Hematopoietic multipotent progenitor cell (in vitro differentiated cells): ENCODE measurements at places on chromosomes 13 and 19.

- no peak for DNase-seq
Measured at GRCh38 chr13:98915563-98915962, 62.3 kb downstream of the DOCK9 start.

GRCh38 chr19:32719611-32720059 lies at the start of gene TDRD12:
Gene TDRD12 (plus strand): TSS chr19:32719767. CDS start chr19:32720073, 306 bp downstream.
- no peak for DNase-seq

GRCh38 chr19:31127134-31127967 lies 221.9 kb downstream of the TSHZ3 start:
- peak; percentile 19 for DNase-seq

DNA sequence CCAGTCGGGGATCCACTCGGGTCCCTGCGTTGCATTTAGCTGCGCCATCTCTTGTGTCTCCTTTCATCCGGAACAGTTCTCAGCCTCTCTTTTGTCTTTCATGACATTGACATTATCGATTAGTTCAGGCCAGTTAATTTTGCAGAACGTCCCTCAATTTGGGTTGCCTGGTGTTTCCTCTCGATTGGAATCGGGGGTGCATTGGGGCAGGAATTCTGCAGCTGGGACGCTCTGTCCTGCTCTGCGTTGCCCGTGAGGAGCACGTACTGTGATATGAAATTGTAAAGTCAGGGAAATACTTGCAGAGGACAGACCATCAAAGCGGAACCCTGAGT lies 22.4 kb downstream of the MARK4 start:
- DNase-seq, result no peak

- DNase-seq, result no peak
Measured at GRCh38 chr13:43009506-43009905, 13.9 kb upstream of the DNAJC15 start.

- no peak for DNase-seq
Measured at GRCh38 chr19:13881692-13882418, 4.9 kb downstream of the NANOS3 start.

- no peak for DNase-seq
Measured at GRCh38 chr13:98405690-98406344, 171.1 kb downstream of the STK24 start.

- no peak for DNase-seq
Measured at GRCh38 chr19:30086916-30087315, 144.9 kb downstream of the URI1 start.

DNA sequence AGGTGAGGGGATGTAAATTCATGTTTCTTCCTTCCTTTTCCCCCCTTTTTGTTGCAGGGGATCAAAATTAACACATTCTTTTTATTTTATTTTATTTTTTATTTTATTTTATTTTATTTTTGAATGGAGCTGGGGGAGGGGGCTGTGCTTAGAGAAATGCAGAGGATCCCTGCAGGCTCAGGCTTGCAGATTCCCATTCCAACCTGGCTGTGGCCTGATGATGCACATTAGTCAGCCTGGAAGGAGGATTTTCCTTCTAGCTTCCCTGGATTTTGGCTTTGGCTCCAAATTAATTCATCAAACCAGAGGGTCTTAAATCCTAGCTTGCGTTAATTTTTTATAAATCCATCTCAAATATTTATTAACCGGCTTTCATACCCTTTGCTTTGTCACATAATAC lies 67.0 kb downstream of the FREM2 start:
- DNase-seq, result no peak

DNA sequence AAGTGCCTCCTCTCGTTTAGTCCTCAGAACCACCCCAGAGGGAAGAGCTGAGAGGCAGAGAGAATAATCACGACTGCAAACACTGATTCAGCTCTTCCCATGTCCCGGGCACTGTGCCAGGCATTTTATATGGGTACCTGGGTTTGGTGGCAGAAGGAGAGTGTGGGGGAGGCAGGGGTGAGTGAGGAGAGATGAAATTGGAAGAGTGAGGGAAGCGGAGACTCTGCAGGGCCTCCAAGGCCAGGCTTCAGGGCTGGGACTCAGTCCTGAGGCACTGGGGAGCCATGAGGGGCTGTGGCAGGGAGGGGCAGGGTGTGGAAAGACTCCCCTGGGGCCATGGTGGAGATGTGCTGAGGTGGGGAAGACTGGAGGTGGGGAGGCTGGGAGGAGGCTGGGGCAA lies 8.7 kb downstream of the SYNGR4 start:
- no peak for DNase-seq

- DNase-seq, result no peak
Measured at GRCh38 chr19:47509973-47510372, 4.9 kb downstream of the NAPA start.

- no peak for DNase-seq
Measured at GRCh38 chr13:40024204-40024966, 368.9 kb downstream of the COG6 start.

GRCh38 chr19:43738780-43739211 lies 16.0 kb downstream of the SMG9 start:
- DNase-seq, result no peak

DNA sequence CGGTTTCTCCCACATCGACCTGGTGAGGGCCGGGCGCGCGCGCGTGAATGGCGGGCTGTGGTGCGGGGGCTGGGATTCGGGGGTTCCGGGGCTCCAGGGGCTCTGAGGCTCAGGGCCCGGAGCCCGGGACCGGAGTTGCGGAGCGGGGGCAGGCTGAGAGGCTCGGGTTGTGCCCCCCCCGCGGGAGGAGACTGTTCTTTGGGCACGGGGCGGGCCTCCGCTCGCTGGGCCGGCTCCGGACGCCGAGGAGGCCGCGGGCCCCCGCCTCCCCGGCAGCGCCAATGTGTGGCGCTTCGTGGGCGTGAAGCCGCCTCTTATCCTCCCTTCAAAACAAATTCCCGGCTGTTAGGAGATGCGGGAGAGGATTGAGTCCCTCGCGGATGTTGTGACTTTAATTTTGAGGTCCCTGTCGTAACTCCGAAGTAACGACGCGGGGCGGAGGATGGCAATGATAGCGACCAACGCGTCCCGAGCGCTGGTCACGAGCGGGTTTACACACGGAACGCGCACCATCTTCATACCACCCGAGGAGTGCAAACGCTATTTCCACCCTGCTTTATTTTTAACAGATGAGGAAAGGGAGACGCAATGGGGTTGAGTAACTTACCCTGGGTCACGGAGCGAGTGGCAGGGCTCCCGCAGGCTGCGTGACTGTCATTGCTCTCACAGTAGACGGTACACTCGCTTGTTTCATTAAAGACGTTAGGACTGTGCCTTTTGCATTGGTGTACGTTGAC lies 536 bp downstream of the UBA2 start:
- peak; percentile 28 for DNase-seq

GRCh38 chr19:13788991-13789390 lies 6.3 kb upstream of the ZSWIM4 start:
- no peak for DNase-seq

DNA sequence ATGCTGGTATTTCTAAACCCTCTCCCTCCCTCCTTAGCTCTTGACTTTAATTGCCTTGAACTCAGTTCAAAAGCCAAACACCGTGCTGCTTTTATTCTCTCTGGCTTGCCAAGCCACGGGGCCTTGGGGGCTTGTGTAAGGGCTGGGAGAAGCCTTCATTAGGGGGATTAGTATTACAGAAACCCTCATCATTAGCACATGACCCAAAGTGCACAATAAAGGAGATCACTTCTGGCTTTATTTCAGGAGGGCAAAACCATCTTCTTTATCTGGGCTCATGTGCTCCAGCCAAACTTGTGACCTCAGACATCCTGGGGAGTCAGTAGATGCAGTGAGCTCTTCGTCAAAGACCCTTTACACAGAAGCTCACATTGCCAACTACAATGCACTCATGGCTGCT lies at the start of gene DCT:
Gene DCT, minus strand, starts transcription at position 67 of the 400 bp plus-strand sequence. CDS start 427 bp downstream, outside the sequence.
- DNase-seq, result no peak

GRCh38 chr13:75415171-75415570 lies 66.8 kb downstream of the TBC1D4 start:
- no peak for DNase-seq

- DNase-seq, result no peak
Measured at GRCh38 chr13:90899416-90899815, 448.1 kb upstream of the MIR17HG start.

- no peak for DNase-seq
Measured at GRCh38 chr13:27783111-27783510, 9.2 kb upstream of the GSX1 start.

DNA sequence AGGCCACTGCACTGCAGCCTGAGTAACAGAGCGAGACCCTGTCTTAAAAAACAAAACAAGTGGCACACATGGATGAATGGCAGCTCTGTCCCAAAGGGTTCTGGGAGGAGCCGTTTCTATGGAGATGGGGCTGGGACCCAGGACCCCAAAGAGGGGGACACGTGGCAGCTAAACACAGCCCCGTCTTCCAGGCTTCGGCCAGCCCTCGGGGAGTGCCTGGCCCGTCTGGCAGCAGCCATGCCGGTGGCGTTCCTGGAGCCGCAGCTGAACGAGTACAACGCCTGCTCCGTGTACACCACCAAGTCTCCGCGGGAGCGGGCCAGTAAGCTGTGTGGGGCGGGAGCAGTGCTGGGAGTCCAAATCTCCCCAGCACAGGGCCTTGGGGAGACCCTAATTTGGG lies 82.4 kb downstream of the RYR1 start:
- no peak for DNase-seq

DNA sequence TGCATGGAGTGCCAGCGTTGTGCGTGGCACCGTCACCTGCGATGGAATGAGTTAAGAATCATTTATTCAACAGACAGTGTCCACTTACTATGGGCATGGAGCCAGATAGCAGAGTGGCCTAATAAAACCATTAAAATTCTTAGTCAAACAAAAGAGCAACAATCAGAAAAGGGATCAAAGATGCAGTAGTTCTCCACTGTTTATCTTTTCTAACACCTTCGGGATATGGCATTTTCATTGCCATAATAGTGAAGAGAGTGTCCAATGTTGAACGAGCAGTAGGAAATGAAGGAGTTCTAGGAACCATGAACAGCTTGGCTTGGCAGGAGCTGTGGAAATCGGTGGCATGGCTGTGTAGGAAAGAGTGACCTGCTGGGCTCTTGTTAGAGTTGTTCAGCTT lies 2.0 kb downstream of the TNFSF11 start:
- no peak for DNase-seq

GRCh38 chr13:35159041-35159440 lies 217.0 kb downstream of the NBEA start:
- DNase-seq, result no peak

- DNase-seq, result no peak
Measured at GRCh38 chr19:3056417-3057088, 5.7 kb downstream of the TLE5 start.

DNA sequence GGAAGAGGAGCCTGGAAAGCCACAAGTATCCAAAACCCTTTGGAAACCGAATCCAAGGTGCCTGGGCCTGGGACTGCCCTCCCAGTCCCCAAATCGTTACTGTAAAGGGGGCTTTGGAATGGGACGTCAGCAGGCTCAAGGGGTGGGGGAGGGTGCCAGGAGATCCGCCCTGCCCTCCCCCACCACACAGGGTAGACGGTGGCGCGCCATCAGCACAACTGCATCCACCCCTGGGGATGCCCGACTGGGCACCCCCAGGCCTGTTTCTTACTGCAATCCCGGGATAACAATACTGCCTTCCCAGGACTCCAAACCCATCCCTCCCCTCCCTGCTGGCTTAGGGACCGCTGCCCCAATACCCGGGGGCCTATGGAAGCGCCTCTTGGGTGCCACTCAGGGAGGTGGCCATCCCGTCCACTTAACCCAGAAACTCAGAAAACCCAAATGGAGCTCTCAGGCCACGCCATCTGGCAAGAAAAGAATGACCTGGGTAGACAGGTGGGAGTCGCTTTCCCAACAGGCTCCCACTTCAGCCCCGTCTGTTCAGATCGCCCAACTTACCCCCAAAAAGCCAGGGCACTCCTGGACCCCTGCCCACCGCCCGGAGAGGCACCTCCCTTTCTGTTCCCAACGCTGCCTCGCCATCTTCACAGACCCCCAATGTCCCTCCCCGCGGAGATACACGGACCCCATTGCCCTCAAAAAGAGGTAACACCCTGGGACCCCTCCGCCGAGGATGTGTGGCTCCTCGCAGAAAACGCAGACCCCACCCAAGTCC lies 2.4 kb downstream of the KLF16 start:
- DNase-seq, result no peak

- no peak for DNase-seq
Measured at GRCh38 chr13:44463759-44464158, 90.1 kb downstream of the SERP2 start.

DNA sequence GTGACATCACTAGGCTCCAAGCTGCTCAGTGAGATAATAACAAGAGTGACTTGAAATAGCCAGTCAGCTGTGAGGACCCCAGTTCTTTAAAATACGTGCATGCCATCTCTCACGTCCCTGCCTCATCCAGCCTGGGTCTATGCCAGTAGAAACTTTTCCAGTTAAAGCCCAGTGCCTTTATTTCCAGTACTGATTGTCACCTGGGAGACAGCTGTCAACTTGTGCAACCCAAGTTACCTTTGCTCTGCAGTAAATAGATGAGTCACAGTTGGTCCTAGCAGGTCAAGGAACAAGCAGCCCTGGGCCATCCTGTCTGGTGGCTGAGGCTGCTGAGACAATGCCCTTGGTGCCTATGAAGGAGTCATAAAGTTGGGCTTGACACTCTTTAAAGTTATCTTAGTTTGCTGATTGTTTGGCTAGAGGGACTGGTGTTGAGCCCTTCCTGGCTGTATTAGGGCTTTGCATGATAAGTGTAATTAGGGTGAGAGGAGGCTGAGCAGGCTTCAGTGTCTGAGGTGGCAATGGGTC lies 228.7 kb downstream of the LACC1 start:
- DNase-seq, result no peak

- no peak for DNase-seq
Measured at GRCh38 chr19:49767381-49767780, 580 bp downstream of the AP2A1 start.

- DNase-seq, result peak; percentile 82
Measured at GRCh38 chr13:46160471-46161066, 21.4 kb downstream of the LCP1 start.

- DNase-seq, result peak; percentile 92
Measured at GRCh38 chr19:50658441-50659317, 9.4 kb downstream of the C19orf81 start.

DNA sequence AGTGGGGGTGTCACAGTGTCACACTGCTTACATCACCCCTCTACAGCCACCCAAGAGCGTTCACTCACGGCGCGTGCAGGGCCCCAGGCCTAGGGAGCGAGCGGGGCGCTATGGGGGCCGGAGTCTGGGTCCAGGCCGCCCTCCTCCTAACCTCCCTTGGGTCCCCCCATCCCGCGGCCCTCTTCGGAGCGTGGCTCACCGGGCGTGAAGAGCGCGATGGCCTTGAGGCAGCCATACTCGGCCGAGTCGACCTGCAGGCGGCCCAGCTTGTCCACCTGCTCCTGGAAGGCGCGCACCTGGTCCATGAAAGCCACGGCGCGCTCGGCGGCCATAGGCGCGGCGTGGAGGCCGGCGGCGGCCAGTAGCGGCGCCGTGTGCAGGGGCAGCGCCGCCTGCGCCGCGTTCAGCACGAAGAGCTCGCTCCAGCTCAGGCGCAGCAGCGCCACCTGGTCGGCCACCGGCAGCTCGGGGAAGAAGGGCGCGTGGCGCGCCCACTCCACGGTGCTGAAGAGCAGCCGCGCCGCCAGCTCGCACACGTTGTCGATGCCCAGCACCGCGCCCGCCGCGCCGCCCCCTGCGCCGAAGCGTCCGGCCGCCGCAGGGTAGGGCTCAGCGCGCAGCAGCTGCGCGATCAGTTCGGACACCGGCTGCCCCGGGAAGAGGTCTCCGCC lies 9.4 kb downstream of the OCEL1 start:
- DNase-seq, result peak; percentile 71
